ENCODE measurements at places on chromosomes 6 and 20.
A peak's percentile ranks its signal among the peaks of the same experiment; 100 is the strongest.

DNA sequence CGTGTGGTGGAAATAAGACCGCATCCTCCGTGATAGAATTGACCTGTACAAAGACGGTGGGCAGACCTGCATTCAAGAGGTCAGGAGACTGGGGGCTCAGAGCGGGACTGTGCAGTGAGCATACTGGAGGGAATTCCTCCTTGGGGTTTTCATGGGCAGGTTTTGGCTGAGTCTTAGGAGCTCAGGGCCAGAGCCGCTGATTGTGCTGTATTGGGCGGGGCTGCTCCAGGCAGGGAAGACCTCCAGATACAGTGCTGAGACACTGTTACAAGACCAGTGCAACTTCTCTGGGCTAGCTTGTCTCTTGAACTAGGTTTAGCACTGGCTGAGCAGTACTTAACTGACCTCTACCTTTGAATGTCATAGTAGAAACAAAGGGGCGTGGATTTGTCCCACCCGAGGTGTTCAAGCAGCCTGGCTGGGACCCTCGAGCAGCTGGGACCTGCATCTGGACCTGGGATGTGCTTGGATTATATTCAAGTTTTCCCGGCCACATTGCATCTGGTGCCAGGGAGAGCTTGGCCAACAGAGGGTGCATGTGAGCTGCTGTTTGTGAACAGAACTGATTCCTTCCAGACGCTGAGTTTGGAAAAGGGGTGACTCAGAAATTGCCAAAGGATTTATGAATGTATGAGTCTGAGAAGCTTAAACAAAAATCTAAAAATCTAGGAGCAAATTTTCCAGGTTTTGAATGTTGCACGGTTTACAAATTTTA is 33.4 kb upstream of the SLC22A1 start:
- DNase-seq = peak; percentile 58

- peak; percentile 45 for DNase-seq
Observed at GRCh38 chr6:30670760-30671527, 1.9 kb downstream of the DHX16 start.

DNA sequence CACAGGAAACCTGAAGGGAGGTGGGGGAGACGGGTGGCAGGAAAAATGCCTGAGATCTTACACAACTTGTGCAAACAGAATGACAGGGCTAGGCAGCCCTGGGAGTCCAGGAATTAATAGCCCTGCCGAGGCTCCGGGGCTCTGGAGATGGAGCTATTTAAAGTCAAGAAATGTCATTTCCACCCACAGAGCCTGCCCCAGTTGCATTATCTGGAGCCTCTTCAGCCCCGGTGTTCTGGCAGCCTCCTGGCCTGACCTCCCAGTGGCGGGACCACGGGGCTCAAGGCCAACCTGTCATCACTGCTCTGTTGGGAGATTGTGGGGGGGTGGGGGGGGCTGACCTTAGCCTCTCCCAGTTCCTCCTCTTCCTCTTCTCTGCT is 28.5 kb upstream of the SCUBE3 start:
- no peak for DNase-seq

DNA sequence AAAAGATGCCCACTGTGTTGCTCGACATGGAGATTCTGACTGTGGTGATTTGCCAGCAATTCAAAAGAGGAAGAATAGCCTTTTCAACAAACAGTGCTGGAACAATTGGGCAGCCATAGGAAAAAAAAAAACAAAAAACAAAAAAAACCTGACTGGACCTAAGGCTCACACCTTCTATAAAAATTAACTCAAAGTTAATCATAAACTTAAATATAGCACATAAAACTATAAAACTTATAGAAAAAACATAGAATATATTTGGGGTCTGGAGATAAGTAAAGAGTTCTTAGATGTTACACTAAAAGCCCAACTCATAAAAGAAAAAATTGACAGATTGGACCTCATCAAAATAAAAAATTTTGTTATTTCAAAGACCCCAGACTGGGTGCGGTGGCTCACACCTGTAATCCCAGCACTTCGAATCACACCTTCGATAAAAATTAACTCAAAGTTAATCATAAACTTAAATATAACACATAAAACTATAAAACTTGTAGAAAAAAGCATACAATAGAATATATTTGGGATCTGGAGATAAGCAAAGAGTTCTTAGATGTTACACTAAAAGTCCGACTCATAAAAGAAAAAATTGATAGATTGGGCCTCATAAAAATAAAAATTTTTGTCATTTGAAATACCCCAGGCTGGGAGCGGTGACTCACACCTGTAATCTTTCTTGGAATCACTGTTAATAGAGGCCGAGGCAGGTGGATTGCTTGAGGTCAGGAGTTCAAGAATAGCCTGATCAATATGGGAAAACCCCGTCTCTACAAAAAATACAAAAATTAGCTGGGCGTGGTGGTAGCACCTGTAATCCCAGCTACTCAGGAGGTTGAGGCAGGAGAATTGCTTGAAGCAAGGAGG is 115.6 kb upstream of the FAM83B start:
- DNase-seq = no peak

DNA sequence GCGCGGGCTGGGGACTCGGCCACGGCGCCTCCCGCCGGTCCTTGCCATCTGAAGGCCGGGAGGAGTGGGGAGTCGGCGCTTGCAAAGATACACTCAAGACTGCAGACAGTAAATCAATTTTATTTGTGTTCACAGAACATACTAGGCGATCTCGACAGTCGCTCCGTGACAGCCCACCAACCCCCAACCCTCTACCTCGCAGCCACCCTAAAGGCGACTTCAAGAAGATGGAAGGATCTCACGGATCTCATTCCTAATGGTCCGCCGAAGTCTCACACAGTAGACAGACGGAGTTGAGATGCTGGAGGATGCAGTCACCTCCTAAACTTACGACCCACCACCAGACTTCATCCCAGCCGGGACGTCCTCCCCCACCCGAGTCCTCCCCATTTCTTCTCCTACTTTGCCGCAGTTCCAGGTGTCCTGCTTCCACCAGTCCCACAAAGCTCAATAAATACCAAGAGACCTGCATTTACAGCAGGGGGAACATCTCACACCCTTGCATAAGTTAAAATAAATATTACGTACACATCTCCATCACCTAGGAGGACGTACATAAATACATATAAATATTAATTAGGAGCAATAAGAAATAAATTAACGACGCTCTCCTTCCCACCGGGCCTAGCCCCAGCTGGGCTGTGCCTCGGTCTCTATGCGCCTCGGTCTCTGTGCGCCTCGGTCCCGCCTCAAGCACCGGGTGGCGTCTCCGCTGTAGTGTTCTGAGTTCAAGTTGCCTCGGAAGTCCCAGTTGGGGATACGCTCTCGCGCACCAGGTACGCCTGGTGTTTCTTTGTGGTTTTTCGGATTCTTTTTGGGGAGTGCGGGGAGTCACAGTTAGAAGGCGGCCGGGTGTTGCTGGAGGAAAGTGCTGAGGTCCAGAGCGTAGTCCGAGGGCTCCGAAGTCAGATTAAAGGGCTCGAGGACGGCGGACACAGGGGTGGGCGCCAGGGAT is 889 bp upstream of the FLOT1 start:
- no peak for DNase-seq

DNA sequence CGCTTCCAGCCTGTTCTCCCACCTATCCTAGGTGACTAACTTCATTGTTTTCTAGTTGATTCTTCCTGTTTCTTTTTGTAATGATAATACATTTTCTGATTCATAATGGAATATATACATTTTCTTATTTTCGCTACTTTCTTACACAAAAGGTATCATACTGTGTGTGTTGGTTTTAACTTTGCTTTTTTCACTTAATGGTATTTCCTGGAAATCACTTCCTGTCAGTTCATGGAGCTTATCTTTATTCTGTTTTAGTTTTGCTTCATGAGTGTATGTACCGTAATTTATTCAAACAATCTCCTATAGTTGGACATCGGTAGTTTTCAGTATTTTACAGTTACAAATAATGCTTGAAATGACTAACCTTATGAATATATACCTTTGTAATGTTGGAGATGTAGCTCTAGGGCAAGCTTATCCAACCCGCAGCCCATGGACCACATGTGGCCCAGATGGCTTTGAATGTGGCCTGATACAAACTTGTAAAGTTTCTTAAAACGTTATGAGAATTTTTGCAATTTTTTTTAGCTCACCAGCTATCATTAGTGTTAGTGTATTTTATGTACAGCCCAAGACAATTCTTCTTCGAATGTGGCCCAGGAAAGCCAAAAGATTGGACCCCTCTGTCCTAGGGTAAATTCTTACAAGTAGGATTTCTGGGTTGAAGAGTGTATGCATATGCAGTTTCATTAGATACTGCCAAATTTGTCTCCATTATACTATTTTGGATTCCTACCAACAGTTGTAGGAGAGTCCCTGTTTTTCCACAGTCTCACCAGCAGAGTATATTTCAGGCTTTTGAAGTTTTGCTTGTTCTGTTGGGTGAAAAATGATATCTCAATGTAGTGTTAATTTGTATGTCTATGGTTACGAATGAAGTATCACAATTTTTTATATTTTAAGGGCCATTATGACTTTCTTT is 16.7 kb downstream of the TRMT11 start:
- no peak for DNase-seq

DNA sequence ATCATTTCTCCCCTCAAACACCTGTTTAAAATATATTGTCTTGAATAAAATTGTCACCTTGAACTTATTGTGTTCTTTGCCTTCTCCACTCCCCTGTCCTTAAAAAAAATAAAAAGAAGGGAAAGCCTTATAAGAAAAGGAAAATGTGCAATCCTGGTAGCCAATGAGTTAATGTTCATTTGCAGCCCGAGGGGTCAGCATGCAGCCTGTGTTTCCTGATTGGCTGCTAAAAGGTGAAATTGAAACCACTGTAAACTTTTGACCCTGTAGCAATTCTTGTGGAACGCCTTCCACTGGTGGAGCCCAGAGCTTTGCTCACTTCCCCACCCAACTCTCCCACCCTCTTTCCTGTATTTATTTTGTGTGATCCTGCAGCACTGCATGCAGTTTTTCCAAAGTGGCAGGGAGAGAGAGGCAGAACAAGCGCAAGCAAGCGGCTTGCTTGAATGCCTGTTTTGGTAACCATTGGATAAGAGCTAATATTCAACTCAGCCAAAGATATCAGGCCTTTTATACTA is 74.9 kb downstream of the NCOA3 start:
- DNase-seq = peak; percentile 57

DNA sequence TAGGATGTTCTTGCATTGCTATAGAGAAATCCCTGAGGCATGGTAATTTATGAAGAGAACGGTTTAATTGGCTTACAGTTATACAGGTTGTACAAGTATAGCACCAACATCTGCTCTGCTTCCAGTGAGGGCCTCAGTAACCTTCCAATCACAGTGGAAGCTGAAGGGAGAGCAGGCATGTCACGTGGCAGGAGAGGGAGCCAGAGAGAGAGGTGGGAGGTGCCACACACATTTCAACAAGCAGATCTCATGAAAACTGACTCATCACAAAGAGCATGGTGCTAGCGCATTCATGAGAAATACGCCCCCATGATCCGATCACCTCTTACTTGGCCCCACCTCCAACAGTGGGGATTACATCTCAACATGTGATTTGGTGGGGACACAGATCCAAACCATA is 871.2 kb downstream of the TFAP2A start:
- peak; percentile 62 for DNase-seq

DNA sequence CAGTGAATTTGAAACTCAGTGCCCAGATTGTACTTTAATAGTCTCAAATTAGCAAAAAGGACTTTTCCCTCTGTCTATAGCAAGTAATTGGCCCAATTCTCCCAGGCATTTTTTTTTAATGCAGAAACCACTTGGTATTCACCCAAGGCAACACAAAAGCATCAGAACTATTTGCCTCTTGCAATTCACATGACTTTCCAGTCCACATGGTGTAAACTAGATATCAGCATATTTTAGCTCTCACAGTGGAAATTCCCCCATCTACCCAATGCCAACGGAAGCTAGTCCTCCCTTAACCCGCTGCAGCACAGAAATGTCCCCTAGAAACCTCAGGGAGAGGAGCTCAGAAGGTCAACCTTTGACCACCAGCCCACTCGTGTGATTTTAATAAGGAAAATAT is 103.4 kb upstream of the CDYL start:
- DNase-seq = no peak

GRCh38 chr20:56986931-56987720 is 279.3 kb downstream of the BMP7 start:
- no peak for DNase-seq

DNA sequence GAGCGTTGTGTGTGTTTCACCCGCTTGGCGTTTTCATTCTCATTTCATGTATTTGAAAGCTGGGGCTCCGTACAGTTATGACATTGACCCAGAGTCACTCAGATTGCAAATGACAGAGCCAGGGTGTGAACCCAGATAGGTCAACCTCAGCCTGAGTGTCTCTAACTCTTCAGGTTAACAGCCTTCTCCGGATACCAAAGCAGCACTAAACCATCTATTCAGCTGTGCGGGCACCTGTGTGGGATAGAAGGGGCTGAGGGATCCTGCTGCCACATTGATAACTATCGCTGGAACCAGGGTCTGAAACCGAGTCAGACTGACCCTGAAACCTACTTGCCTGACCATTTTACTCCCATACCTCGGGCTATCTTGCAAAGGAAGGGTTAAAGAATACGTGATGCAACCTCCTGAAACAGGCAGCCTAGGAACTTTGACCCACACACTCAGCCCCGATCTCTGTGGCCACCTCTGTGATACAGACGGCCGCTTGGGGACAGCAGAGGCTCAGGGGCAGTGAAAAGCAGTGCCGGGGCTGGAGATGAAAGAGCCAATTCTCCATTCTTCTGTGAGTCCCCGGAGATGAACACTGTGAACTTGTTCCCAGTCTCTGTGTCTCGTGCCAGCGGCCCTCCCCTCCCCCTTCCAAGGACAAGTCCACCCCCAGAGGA is 233.5 kb upstream of the QKI start:
- DNase-seq = peak; percentile 95

GRCh38 chr20:52383995-52384621 is 192.5 kb upstream of the ZFP64 start:
- no peak for DNase-seq

DNA sequence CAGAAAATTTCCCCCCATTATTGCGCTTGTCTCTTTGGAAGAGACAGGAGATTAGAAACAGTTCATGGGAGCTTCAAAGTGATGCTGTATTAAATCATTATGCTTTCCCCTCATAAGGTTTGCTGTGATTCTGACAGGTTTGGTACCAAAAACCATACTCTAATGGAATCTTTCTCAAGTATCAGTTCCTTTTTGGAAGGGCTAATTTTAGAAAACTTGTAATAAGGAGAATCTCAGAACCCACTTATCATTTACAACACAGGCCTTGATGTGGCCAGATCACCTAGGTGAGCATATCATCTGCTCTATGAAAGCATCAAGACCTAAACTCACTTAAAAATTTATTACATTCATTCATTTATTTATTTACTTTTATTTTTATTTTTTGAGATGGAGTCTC is 51.2 kb downstream of the TP53INP2 start:
- no peak for DNase-seq

- no peak for DNase-seq
Observed at GRCh38 chr6:7101290-7101689, 6.5 kb upstream of the RREB1 start.

Measured in mesendoderm (in vitro differentiated cells).